Naive thymus-derived CD8-positive, alpha-beta T cell (primary cell): ENCODE measurements at places on chromosomes 13 and 19.

- peak; percentile 69 for DNase-seq
These were observed at the start of gene BCL3 for GRCh38 chr19:44748426-44749254. Gene BCL3 (plus strand): TSS chr19:44748708. CDS start chr19:44748791, 83 bp downstream.

DNA sequence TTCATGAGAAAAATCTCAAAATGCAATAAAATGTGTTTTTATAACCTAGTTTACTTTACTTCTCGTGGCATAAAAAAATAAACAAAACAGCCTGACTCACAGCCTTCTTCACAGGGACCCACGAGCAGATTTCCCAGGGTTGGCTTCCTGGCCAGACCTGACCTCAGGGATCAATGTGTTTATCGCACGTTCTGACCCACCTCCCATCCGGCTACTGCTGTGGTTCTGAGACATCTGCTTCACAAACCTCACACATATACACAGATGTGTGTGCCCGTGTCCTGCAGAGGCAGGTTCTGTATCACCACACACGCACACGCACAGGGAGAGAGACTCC, 118.3 kb downstream of the COL4A2 start:
- no peak for DNase-seq

GRCh38 chr13:71797517-71797916, 69.5 kb downstream of the DACH1 start:
- DNase-seq, result no peak

GRCh38 chr13:94061301-94061700, 418.2 kb downstream of the DCT start:
- DNase-seq, result no peak

DNA sequence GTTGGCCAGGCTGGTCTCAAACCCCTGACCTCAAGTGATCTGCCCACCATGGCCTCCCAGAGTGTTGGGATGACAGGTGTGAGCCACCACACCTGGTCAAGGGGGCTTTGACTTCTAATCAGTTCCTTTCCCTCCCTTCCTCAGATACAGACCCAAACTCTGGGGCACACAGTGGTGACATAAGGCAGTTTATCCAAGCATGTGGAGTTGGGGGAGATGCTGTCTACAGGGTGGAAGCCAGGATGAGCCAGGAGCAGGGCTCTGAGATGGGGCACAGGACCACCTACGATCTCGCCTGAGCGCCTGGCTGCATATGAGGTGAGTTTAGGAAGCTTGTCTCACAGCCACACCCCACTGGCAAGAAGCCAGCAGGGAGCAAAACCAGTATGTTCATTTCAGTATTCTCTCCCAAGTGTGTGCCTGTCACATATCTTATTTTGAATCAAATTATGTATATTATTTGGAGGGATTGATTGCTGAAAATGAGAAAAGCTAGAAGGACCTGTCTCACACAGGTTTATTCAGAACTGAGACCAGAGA, 67.7 kb downstream of the KCTD15 start:
- DNase-seq, result no peak

GRCh38 chr19:50419580-50420035, 870 bp downstream of the SPIB start:
- DNase-seq, result no peak

GRCh38 chr19:39356647-39357046, 14.4 kb downstream of the SAMD4B start:
- DNase-seq, result no peak

GRCh38 chr19:35226748-35227147, 1.8 kb downstream of the FAM187B start:
- DNase-seq, result no peak

GRCh38 chr13:84296401-84296800, 414.1 kb upstream of the SLITRK1 start:
- no peak for DNase-seq

DNA sequence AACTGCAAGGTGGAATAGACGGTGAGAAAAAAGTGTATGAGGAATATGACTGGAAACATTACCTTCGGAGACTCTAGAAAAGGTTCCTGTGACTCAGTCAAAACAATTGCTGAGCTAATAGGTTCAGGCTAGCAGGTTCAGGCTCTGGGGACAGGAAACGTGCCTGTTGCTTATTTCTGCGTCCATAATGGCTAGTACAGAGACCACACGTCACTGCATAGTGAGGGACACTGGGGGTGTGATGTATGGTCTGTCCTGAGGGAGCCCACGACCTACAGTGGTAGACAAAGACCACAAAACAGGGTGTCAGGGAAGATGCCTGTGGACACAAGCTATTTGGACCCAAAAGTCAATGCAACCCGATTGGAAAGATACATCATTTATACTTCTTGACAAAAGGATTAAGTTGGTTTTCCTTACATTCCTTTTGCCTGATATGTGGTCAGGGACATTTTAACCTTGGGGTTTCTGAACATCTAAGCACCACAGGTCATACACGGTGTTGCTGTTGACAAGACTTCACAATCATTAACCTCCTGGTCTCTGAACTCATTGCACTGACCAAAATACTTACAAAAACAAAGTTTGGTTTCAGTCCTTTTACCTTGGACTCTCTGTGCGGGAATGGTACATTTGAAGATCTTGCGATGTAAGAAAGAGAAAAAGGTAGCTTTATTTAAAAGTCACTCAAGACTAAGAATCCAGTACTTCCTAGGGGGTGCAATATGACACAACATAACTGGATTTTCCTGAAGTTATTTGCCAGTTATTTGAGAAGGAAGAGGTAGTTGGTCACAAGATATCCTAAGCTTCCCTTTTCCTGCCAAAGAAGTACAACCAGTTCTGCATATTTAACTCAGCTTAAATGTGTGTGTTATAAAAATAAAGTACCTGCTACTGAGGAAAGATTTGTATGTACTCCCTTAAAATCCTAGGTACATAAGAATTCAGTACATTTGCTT, 20.0 kb downstream of the CRYL1 start:
- DNase-seq, result no peak

DNA sequence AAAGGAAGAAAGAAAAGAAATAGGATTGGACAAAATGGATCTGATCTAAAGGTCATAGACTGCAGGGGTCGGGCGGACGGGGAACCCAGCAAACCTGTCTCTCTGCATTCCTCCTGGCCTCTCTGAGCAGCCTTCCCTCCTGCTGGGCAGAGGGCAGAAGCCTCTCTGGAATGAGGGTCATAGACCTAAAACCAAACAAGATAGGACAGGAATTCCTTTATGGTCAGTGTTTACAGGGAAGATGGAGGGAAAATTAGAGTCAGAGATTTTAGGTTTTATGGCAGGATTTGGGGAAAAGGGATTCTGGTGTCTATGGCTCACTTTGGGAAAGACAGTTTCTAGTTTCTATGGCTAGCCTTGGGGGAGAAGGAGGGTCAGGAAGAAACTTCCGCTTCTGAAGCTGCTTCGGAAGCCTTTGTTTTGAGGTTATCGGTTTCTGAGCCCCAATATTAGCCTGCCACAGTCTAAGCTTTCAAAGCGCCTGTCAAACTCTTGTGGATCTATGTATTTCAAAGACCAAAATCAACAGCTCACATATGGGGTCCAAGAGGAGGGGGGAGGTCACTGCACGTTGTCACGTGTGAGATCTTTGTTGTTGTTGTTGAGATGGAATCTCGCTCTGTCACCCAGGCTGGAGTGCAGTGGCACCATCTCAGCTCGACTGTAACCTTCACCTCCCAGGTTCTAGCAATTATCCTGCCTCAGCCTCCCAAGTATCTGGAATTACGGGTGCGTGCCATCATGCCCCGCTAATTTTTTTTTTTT, 18.9 kb upstream of the DPRX start:
- DNase-seq, result no peak

- DNase-seq, result no peak
These were observed 87.3 kb upstream of the FARP1 start for GRCh38 chr13:98055623-98056022.

DNA sequence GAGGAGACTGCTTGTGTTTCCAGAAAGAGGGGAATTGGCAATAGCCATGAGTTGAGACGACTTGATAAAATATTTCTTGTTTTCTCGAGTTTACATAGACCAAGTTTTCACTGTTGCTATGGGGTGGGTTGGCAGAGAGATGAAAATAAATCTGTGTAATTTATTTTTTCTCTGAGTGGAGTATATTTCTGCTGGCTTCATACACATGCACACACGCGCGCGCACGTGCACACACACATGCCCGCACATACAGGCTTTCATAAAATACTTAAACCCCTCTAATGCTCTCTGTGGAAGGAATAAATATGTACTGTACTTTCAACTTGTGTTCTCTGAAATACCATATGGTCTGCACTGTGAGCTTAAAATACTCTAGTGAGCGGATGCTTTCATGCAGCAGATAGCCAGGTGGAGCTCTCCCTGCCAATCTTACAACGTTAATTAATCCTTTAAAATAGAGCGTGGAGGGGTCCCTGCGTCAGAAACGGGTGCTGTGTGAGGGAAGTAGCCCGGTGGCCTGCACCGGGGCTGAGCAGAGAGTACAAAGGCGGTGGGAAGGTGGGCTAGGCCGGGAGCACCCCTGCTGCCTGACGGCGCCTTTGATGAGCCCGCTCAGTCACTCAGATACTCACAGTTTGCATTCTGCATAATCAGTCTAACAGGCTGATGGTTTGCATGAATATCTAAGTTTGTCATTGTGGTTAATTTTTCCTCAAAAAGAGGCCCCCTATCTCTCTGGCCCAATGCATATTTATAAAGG, 44.1 kb downstream of the CCNE1 start:
- DNase-seq, result no peak

GRCh38 chr13:94033830-94034642, 445.4 kb downstream of the DCT start:
- no peak for DNase-seq

- no peak for DNase-seq
These were observed 303.4 kb downstream of the SPRY2 start for GRCh38 chr13:80037505-80037888.

GRCh38 chr13:30510091-30510490, 44.4 kb upstream of the HMGB1 start:
- no peak for DNase-seq

DNA sequence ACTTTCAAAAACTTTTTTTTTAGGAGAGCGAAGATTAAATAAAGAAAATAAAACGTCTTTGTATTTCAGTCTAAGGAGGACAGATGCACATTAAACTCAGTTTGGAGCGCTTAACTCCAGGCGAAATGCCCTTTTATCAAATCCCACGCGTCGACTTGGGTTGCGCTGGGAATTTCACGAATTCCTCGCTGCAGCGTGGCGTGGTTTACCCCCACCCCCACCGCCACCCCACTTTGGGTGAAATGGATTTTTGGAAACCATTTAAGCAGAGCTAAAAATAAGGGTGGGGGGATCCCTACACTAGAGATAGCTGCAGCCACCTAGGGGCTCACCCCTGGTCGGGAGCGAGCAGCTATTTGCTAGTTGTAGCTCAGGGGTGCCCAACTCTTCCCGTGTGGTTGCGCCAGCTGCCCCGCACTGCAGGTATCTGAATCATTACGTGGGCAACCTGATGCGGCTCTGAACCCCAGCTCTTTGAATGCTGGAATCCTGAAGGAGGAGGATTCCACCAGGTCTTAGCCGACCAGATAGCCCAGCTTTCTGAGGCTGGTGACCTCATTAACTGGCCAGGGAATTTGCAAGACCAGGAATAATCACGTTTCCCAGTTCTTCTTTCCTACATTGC, 6.5 kb upstream of the TSHZ3 start:
- no peak for DNase-seq

DNA sequence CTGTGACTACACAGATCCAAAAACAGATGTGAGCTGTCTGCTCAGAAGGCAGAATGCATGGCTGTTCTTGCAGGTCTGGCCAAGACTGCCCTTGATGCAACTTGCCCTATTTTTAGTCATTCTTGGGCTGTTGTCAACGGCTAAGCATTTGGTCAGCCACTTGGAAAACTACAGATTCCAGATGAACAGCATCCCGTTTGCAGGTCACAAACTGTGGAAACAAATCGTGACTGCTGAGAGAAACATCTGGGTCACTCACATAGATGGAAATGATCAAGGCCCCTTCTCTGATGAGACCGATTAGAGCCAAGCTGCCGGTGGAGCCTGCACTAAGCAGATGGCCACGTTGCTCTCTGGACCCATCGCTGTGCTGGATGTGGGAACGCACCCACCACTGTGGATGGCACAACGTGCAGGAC, 15.4 kb upstream of the METTL21C start:
- no peak for DNase-seq

GRCh38 chr13:83340170-83340569, 542.1 kb downstream of the SLITRK1 start:
- DNase-seq, result no peak

DNA sequence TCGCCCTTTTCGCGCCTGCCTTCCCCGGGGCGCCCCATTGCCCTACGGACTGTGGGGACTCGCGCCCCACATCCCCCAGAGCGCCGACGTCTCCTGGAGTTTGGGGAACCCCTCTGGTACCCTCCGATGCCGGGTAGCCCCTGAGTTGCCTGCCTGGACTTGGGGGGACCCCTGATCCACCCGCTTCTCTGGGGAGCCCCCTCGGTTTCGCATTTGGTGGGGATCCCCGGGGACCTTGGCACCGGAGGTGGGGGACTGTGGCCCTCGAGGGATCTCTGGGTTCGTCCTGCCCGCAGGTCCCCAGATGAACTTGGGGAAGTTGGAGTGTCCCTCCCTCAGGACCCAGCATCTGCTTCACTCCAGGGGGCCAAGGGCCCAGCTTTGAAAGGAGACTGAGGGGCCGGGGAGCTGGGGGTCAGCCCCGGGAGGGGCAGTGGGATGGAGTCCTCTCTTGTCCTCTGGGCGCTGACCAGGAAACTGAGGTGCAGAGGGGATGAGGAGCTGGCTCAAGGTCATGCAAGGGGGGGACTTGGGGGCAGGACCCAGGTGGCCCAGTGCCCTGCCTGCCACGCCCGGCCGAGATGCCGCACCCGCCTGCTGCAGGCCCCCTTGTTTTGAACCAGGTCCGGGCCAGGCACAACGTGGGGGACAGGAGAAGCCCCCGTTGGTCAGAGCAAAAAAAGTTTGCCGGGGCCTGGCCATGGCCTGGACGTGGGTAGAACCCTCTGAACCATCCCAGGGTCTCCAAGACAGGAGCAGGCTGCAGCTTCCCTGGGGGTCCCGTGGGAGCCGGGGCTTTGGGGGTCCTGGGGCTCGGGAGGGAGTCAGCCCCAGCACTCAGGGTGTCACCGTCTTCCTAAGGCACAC, 1.0 kb downstream of the EFNA2 start:
- no peak for DNase-seq

- no peak for DNase-seq
These were observed 236.6 kb upstream of the MAB21L1 start for GRCh38 chr13:35712907-35713761.

DNA sequence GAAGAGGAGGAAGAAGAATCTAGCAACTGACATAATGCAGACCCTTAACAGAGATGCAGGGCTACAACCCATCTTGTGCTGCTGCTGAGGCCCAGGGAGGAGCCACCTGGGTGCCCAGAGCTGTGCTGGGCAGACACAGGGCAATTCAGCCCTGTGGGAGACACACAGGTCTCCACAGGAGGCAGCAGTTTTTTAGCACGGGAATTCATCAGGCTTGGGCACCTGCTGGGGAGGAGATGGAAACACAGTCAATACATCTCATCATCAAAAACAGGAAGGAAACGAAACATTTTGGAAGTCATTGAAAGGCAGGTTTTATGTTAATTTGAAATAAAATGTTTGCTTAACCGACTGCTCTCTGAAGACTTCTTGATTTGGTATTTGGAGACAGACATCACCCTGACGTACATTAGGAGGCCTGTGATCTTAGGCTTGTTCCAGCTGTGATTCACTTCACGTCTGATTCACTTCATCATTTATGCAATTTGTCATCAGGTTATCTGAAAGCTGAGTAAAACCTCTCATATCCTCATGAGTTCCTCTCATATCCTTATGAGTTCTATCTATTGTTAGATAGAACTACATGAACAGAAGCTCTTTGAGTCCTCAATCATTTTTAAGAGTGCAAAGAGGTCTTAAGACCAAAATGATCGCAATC, 77.4 kb downstream of the CYSLTR2 start:
- DNase-seq, result no peak
